ENCODE measurements at places on chromosomes 12 and 14.

DNA sequence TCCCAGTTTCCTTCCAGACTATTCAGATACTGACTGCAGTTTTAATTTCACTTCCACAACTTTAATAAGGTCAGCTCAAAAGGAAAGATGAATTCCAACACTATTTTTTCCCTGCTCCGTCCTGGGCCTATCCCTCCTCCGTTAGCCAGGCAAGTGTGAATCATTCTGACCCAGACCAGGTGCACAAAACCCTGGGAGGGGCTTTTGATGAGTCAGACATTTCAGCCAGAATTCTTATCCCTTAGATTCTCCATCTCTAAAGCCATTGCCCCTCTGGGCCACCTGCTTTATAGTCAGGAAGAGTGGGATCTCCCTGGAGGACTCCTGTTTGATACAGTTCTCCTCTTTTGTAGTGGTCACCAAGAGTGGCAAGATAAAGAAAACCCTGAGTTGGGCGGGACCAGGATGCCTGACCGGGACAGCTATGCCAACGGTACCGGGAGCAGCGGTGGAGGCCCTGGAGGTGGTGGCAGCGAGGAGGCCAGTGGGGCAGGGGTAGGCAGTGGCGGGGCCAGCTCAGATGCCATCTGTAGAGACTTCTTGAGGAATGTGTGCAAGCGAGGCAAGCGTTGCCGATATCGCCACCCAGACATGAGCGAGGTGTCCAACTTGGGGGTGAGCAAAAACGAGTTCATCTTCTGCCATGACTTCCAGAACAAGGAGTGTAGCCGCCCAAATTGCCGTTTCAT, 2.2 kb downstream of the ZC3H10 start:
- DNase-seq: no peak

DNA sequence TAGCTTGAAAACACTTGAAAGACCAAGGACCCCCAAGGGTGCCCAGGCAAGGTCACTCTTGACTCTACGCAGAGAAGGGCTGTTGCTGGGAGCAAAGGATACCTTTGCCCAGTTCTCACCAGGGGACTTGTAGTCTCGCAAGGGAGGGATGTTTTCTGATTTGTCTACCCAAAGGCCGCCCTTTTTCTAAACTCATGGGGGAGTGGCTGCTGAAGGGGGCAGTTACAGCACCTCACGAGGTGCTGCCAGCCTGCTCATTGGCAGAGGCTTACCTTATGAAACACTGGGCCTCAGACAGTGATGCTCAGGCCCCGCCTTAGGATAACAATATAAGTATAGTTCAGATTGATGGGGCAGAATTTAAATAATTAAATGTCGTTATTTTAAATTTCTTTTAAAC, 107.0 kb downstream of the ETV6 start:
- no peak for DNase-seq

DNA sequence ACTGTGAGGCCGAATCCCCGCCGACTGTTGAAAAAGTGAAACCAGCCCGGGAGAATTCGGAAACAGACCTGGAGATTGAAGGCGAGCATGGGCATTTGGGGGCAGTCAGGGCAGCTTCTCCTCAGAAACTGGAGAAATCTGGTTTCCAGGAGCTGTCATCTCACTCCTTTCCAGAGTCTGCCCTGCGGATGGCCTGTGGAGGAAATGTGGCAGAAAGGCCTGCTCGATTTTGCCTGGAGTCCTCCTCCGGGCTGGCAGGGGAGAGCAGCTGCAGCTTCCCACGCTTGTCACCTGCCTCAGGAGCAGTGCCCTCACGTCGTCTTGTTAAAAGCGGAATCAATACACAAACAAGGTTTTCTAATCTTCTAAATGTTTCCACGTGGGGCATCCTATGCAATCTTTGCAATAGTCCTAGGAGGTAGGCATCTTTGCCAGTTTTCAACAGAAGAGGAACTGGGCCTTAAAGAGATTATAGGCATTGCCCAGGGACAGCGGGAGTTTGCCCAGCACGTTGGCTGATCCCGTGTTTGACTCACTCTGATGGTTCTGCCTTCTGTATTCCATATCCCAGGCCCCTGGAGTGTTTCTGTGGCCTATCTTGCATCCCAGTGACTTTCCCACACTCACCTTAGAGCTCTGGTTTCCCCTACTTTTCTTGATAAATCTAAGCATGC, 2.3 kb downstream of the LRRC74A start:
- no peak for DNase-seq

GRCh38 chr12:10048526-10048925, 18.0 kb downstream of the CLEC9A start:
- DNase-seq: no peak

- no peak for DNase-seq
These were observed 1954.6 kb upstream of the FLRT2 start for GRCh38 chr14:83575301-83575700.

- DNase-seq: peak; percentile 89
These were observed 131.5 kb downstream of the CHST11 start for GRCh38 chr12:104588047-104588920.

GRCh38 chr12:58930770-58931324, 10.5 kb upstream of the LRIG3 start:
- DNase-seq: no peak

- DNase-seq: no peak
These were observed 51.3 kb downstream of the JAG2 start for GRCh38 chr14:105117257-105117646.

DNA sequence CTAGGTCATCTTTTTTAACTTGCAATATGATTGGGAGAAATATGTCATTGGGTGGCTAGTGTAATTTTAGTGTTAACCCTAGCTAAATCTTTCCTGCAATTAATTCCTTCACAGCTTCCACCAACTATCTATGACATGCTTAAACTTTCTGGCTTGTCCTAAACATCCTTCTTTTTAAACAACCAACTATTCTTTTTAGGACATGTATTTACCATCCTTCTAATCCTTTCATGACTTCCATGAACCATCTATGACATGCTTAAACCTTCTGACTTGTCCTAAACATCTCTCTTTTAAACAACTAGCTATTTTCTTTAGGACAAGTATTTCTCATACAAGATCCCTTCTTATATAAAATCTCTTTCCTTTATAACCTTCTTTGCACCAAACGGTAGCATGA, 179.6 kb upstream of the PDZRN4 start:
- DNase-seq: no peak

DNA sequence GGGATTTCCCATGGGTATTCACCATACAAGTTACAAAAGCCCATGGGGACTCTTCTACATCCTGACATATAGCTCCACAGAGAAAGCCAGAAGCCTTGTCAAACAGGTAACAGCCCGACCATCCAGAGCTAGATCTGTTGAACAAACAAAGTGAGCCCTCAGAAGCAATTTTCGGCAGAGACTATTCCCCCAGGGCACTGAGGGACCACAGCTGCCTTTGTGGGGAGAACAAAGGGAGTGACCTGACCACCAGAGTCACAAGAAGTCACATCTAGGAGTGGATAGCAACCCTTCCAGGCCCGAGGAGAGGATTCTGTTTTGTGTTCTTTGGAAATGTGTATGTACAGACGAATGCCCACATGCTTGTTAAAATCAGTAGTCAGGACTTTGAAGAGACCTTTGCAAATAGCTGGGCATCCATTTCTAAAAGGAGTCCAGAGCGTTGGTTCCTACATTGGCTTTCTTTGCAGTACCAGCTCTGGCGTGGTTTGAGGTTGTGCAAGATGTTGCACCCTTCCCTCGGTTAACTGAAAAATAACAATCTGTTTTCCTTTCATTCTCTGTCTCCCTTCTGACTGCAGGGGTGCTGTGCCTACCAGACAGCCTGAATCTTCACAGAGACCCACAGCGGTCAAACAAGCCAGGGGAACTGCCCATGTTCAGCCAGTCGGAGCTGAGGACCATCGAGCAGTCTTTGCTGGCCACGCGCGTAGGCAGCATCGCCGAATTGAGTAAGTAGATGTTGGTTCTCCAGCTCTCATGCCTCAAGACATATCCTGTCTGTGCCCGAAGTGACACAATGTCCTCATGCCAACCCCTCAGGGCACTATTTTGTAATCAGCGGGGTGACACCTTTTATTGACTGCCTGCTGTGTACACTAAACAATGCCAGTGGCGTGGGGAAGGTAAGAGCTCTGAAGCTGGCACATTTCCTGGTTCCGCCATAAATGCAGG, 165.4 kb upstream of the PWP1 start:
- no peak for DNase-seq

DNA sequence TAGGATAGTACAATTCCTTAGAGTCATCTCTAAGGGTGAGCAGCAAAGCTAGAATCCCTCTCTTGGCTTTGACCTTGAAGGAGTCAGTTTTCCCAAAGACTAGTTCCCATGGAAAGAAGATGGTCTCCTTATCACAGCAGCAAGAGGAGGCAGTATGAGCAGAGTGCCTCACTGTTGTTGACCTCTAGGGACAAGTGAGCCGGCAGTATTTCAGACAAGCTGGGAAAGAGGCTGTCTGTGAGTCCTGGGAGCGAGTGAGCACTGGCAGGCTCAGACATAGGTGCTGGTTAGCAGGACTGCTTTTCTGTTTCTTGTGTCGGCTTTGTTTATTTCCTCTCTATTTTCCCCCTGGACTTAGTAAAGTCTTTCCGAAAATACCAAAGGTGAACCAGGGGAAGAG, 60.7 kb downstream of the NTF3 start:
- no peak for DNase-seq

GRCh38 chr14:96616161-96616721, 114.1 kb downstream of the PAPOLA start:
- no peak for DNase-seq

GRCh38 chr12:47111392-47111778, 31.6 kb upstream of the AMIGO2 start:
- DNase-seq: no peak

- DNase-seq: peak; percentile 82
These were observed 3.2 kb upstream of the TUBA1C start for GRCh38 chr12:49261721-49262120.

GRCh38 chr12:93176610-93177126, 201.1 kb upstream of the NUDT4 start:
- DNase-seq: no peak

GRCh38 chr12:69428351-69429073, 41.7 kb upstream of the FRS2 start:
- no peak for DNase-seq
